ENCODE measurements at places on chromosomes 16 and 17.

- DNase-seq = no peak
Observed at GRCh38 chr16:3838600-3839401, 41.7 kb downstream of the CREBBP start.

DNA sequence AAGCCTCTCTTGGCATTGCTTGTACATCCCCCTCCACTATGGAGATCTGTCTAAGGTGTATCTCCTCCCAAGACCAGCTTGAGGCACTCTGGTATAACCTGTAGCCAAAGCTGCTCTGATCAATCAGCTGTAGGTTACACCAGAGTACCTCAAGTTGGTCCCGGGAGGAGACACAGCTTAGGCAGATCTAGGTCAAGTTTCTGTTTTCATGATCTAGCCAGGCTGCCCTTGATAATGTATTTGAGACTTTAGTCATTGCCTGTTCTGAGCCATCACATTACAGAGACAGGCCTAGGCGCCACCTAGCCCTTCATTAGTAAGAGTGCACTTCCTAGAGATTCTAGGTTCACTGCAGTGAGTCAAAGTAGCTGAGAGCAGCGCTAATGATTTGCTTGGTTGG, 31.4 kb downstream of the ASGR1 start:
- peak; percentile 53 for DNase-seq

DNA sequence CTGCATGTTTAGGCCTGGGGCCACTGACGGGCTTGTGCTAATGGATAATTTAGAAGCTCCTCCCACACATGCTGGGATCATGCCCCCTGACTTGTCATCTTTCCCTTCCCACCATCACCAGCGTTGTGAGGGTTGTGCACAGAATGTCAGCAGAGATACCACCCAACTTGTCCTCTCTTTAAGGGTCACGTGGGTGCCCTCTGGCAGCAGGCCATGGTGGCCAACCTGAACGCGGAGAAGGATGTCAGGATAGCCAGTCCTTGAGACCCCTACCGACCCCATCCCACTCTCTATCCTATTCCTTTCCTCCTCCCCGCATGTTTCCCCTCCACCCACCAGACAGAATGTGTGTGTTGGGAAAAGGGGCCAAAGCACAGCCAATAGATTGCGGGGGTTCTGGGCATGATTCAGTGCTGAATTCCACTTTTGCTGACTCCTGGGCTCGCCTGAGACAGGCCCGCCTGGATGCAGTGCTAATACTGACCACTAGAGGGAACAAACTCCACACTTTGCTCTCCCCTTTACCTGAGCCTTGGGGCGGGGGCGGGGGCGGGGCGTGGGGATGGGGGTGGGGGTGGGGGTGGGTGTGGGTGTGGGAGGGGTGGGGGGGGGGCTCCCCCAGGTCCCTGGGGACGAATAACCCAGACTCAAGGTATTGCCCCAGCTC, at the start of gene GH2:
GH2 (minus strand) TSS at position 10 of the 667 bp plus-strand sequence. CDS start 143 bp downstream, outside the sequence.
- DNase-seq = peak; percentile 64

DNA sequence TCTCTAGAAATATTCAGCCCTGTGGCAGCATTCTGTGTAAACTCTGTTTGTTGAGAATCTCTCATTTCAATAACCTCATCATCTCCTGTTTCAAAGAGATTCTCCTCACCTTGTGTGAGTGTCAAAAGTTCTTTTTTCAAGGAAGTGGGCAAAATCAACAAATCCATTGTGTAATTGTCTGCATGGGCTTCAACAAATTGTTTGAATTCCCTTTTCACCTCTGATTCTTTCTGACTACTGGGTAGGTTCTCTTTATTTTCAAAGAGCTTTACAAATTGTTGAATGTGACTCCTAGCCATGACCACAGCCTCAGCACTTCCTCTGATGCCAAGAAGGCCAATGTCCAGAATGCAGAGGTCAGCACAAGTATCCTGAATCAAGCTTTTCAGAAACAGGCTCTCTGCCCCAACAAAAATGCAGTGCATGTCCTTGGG, 48.0 kb downstream of the N4BP1 start:
- no peak for DNase-seq

DNA sequence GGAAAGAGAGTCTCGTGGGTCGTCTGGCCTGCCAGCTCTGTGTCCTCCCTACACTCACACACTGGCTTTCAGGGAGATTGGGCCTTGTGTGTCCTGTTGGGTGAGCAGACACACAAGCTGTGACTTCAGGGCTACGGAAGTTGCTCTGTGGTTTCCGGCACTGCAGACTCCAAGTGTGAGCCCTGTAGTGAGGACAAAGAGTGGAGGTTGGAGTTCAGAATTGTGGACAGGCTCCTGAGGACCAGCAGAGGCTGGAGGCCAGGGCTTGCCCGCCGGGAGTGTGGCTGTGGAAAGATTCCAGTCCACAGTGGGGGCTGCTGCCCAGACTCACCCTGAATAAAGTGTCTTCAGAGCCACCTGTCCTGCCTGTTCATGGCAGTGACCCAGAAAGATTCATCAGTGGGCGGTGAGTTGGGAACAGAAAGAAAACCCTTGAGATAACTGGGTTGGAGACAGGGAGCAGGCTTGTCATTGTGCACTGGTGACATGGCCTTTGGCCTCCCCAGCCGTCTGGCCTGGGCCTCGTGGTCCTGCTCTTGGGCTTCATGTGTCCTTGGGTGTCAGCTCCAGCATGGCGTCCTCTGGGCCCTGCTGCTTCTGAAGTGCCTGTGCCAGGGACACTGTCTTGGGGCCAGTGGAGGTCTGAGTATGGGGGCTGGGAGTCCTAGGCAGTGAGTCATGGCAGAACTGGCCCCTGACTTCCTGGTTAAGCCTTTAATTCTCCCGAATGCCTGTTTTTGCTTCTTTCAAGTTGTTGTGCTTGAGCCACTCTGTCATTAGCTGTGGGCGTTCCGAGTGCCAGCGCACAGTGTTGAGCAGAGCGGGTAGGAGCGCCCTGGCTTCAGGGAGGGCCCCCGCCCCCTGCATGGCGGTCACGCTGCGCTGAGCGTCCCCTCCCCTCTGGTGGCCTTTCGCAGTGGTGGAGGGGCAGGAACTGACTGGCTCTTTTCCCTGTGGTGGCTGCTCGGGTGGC, 19.9 kb upstream of the ZNF750 start:
- DNase-seq = no peak

- DNase-seq = peak; percentile 69
Observed at GRCh38 chr17:13518261-13519000, 83.3 kb downstream of the HS3ST3A1 start.

- no peak for DNase-seq
Observed at GRCh38 chr17:43712397-43712796, 46.2 kb downstream of the SOST start.

DNA sequence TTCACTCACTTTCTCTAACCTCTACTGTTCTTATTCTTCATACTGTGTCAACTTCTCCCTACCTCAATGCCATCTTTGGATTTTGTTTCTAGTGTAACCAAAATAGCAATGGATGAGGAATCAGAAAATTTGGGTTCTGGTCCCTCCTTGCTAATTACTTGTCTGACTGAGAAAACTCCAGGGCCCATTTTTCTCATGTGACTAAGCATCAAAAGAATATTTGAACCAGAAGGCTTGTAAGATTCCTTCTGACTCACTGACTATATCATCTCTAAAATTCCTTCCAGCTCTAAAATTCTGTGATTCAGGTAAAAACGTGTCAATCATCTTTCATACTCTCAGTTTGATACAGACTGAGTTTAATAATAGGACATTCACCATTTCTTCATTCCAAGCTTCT, 57.9 kb downstream of the BRIP1 start:
- DNase-seq = no peak

DNA sequence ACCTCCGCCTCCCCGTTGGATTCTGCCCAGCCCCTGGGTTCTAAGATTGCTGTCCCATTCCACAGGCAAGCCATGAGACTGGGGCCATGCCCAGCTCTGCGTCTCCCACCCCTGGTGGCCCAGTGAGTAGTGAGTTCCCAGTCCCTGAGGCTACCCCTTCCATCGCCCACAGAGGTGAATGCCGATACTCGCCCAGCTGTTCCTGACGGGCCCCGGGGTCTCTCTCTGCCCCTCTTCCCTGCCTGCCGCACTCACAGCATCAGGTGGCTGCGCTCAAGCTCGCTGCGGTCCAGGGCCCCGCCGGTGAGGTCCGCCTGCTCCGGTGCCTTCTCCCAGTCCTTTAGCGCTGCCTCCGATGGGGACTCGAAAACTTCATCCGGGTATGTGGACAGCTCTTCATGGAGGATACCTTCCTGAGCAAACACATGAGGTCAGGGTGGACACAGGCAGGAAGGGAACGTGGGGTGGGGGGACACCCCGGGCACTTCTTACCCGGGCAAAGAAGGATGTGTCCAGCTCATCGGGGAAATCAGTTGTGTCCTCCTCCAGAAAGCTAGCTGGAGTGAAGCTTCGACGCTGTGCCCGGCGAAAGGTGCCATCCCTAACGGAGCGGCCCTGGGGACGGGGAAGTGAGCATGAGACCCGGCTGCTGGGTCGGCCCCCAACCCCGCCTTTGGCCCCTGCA, 8.8 kb downstream of the SNRNP25 start:
- DNase-seq = no peak

GRCh38 chr17:4214157-4214556, 49.6 kb downstream of the ANKFY1 start:
- DNase-seq = no peak

DNA sequence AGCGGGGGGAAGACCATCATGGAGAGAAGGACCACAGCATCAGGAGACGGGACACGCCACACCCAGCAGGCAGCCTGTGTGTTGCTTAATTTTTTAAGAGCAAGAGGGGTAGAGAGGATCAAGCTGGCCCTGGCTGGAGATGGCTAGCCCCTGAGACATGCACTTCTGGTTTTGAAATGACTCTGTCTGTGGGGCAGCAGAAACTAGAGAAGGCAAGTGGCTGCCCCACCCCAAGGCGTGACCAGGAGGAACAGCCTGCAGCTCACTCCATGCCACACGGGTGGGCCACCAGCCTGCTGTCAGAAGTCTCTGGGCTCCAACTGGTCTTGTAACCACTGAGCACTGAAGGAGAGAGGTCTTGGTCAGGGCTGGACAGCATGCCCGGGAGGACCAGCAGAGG, 75.5 kb downstream of the SOCS1 start:
- no peak for DNase-seq

DNA sequence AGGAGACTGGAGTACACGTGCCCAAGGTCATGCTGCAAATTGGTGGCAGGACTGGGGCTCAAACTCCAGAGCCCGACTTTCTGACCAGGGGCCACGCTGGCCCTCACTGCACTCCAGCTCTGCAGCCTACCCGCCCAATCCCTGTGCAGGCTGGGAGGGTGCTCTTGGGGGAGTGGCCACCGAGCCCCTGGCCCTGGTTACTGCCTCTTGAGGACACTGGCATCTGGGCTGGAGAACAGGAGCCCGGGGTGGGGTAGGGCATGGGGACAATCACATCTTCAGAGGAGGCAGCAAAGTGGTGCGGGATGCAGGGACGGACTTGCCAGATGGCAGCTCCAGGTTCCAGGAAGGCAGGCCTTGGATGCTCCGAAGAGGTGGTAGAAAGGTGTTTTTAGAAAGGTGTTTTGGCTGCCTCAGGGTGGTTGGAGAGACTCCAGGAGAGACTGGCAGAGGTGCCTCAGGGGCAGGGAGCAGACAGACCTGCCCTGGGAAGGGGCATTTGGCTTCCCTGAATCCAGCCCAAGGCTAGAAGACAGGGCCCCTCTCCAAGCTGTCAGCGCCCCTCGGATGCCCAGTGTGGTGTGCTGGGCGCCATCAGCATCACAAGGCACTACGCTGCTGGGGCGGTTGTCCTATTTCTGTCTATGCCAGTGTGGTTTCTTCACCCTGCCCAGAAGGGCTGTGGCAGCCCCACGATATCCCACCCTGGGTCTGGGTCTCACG, 220.6 kb downstream of the NTN1 start:
- no peak for DNase-seq

DNA sequence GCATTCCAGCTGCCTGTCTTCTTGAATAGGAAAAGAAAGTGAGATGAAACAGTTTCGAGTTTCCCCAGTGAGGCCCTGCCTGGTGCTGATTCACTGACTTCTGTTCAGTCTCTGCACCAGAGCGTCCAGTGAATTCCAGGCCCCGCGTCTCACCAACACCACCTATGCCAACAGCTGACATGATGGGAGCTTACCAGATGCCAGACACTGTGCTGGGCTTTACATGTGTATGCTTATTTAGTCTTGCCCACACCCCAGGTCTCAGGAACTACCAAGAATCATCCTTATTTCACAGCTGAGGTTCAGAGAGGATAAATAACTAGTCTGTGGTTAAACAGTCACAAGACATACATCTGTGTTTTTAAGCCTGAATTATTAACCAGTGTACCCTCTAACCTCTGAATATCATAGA, 29.1 kb upstream of the IRX6 start:
- DNase-seq = no peak

DNA sequence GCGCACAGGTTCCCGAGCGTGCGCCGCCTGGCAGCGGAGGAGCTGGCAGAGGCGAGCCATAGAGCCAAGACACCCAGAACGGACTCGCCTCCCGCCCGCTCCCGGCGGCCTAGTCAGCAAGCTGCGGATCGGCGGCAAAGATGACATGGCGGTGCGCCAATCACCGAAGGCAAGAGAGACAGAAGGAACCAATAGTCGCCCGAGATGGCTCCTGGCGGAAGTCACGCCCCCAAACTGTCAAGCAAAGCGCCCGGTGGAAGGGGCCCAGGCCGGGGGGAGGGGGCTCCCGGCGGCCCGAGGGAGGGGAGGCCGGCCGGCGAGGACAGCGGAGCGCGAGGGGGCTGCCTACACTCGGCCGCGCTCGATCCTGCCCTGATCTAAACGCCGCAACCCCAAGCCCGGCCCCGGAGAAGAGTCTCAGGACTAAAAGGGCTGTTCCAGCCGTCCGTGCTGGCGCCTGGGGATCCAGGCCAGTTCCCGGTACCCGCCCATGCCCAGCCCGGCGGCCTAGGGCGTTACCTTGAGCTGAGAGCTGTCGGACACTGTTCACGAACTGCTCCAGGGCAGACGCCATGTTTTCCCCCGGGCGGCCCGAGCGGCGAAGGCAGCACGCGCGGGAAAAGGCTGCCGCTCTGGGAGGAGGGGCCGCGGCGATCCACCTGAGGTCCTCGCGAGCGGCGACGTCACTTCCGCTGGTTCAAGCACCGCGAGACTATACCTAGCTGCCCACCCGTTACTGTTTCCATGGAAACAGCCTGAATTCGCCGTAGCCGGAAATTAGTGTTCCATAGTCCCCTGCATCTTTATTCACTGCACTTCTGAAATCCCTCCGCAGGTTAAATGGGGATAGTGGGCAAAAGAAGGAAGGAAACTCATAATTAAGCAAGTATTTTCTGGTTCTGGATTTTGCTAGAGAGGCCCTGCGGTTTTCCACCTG, at the start of gene COPS3:
COPS3 (minus strand) TSS at position 634 of the 937 bp plus-strand sequence; CDS start at position 574, 60 bp downstream.
- peak; percentile 95 for DNase-seq

GRCh38 chr17:7853691-7854038, 1.2 kb upstream of the TMEM88 start:
- DNase-seq = no peak

DNA sequence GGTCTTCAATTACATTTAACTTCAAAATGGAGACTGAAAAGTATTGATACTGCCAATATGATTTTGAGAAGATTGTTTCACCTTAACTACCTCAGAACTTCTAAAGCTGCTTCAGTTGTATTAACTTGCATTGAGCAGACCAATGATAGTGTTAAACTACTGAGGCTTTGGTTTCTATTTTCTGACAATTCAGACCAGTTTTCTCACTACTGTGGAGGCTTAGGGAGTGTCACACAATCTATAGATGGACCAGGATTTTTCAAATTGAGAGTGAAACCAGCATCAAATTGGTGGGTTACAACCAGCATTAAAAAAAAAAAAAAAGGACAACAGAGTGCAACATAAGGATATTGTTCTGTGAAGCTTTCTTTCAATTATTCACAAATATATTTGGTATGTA, 21.2 kb downstream of the COG1 start:
- no peak for DNase-seq
